ENCODE measurements at places on chromosomes 5 and 9.

DNA sequence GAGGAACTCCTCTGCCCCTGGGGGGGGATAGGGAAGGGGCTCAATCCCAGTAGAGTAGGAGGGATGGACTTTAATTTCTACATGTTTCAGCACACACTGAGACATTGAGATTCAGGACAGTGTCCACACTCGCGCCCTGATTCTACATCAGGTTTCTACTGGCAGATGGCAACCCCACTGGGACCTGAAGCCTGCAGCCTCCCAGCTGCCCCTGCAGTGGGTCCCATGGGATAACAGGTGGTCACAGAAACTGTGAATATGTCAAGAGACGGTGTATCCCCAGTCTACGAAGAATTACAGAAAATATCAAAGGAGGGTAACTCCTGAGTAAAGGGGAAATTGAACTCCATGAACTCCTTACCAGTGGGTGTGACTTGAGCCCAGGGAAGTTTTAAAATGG lies 2.4 kb upstream of the TERT start:
- peak; percentile 70 for DNase-seq

GRCh38 chr5:1950708-1951103 lies 68.0 kb upstream of the IRX4 start:
- no peak for DNase-seq

- DNase-seq = no peak
Measured at GRCh38 chr5:128681096-128681495, 143.1 kb upstream of the FBN2 start.

DNA sequence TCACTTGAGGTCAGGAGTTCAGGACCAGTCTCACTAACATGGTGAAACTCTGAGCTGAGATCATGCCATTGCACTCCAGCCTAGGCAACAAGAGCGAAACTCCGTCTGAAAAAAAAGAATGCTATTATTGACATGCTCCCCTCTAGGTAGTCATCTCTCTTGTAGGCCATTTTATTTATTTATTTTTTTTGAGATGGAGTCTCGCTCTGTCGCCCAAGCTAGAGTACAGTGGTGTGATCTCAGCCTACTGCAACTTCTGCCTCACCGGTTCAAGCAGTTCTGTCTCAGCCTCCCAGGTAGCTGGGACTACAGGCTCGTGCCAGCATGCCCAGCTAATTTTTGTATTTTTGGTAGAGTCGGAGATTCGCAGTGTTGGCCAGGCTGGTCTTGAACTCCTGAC lies 20.6 kb upstream of the NIM1K start:
- DNase-seq = no peak

DNA sequence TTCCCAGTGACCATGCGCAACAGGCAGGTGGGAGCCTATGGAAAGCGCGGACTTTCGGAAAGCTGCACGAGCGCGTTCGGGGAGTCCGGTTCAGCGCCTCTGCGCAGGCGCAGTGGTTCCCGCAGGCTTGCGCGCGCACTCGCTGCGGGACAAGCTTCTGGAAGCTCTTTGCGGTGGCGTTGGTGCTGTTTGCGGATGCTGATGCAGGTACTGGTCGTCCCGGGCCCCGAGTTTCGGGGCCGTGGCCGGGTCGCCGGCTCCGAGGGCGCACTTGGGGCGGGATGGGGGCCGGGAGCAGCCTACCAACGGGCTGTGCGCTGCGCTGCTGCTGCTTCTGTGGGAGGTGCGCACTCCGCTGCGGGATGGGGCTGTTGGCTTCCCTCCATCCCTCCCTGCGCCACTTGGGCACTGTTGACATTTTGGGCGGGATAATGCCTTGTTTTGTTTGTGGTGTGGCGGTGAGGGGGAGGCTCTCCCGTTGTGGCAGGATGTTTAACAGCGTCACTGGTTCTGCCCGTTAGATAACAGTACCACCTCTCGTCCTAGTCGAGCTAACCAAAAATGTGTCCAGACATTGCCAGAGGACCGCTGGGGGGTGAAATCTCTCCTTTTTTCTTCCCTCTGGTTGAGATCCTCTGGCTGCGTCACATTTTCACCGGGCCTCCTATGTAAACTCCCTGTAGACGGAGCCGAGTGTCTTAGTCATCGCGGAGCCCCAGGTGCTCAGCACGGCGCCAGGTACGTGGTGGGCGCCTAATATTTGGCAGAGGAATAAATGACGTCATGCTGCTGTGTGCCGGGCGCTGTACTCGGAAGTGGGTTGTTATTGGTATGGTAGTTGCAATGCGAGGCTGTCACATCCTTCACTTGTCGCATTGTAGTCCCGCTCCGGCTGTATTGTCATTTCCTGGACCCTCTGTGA lies at the start of gene ZNF483:
ZNF483 (plus strand) TSS at position 124 of the 922 bp plus-strand sequence. CDS start 2,217 bp downstream, outside the sequence.
- DNase-seq = peak; percentile 91

GRCh38 chr9:90423661-90424193 lies 218.9 kb downstream of the DIRAS2 start:
- no peak for DNase-seq

- DNase-seq = no peak
Measured at GRCh38 chr5:65927503-65928321, 1.3 kb downstream of the ERBIN start.

DNA sequence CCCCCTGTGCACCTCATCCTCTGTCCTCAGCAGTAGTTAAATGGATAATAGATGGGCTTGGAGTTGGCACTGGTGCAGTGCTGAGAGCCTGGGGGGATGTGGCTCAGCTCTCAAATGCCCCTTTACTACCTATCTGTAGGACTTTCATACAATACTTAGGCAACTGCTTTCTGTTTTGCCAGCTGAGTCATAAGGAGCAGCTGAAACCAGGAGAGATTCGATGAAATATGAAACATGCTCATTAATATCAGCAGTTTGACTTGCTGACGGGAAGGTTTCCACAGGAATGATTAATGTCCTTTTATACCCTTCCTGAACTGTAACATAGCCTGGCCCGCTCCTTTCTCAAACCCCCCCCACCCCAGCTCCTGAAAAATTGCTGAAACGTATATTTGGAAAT lies 142.6 kb downstream of the SAXO1 start:
- DNase-seq = no peak

- DNase-seq = no peak
Measured at GRCh38 chr5:97026721-97027120, 90.8 kb downstream of the LNPEP start.

GRCh38 chr5:172872997-172873491 lies 39.0 kb downstream of the ERGIC1 start:
- DNase-seq = no peak

DNA sequence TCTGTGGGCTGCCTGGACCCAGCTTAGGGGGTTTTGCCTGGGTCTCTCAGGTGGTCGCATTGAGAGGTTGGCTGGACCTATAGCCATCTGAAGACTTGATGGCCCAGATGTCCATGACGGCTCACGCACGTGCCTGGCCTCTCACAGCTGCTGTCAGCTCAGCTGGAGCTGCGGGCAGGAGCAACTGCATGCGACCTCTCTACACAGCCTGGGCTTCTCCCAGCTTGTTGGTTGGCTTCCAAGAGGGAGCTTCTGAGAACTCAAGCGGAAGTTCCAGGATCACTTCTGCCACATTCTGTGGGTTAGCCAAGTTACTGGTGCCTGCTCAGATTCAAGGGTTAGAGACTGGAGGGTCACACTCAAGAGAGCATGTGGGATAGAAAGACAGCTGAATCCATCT lies 99.2 kb downstream of the DAPK1 start:
- DNase-seq = no peak

- DNase-seq = no peak
Measured at GRCh38 chr5:111673891-111674626, 82.9 kb downstream of the NREP start.

DNA sequence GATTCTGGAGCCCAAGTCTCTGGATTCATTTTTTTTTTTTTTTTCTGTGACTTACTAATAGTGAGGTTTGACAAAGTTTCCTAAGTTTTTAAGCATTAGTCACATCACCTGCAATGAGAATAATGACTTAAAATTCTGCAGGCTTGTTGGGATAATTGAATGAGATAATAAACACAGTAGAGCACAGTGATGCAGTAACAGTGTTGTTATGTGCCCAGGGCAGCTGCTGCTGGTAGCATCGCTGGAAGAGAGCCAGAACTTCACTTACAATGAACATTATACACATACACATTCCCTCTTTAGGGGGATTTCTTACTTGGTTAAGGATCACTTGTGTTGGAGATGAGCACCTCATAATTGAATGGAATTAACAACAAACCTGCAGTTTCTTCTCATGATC lies 78.9 kb downstream of the ALDH7A1 start:
- DNase-seq = peak; percentile 41

DNA sequence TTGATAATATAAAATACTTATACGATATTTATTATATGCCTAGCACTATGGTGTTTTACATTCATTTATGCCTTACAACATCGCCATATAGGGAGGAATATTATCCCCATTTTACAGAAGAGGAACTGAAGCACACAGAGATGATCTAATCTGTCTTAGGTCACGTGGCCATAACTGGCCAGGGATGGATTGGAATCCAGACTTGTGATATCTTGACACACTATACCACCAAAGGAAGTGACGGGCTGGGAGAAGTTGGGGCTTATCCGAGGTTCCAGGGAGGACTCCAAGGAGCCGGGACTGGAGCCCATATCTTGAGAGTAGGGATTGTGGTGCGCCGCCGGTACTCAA lies 129.8 kb downstream of the TMEM174 start:
- no peak for DNase-seq

DNA sequence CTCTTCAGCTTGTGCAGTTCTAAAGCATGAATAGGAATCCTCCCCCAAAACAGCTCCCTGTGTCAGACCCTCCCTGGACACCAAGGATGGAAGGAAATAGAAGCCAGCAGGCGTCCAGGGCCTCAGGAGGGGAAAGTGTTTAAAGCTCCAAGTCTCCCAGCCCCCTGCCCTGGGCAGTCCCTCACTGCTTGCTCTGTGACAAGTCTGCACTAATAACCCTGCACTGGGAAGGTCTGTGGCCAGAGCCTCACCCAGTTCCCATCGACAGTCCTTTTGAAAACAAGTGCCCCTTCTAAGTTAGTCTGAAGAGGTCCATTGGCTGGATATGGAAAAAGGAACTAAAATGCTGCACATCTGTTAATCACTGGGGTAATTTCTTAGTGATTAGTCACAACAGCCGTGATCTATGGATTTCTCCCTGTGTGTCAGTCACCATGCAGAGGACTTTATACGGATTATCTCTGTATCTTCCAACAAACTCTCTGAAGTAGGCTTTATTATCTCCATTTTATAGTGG lies 195.3 kb downstream of the FBXL7 start:
- no peak for DNase-seq

DNA sequence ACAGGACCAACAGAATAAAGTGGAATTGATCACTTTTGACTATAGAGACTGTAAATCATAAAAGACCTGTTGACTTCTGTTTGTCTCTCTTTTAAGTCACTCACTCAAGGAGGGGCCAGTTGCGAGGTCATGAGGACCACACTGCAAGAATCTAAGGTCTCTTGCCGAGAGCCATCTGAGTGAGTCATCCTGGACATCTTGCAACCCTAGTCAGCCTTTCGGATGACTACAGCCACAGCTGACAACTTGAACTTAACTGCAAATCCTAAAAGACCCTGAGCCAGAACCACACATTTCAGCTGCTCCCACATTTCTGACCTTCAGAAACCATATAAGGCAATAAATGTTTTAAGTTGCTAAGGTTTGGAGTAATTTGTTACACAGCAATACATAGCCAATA lies 129.7 kb upstream of the RAD23B start:
- DNase-seq = no peak

DNA sequence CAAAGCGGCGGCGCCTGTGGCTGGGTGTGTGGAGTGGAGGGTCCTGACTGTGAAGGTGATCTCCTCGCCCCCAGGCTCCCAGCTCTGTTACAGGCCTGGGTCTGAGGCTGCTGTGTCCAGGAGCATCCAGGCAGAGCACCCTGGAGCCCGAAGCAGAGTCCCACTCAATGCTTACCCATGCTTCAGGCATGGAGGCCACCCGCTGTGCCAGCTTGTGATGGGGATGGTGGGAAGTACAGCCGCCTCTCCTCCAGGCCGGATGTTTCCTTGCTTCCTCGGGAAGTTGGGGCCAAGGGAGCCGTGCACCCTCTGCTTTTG lies 255.9 kb upstream of the IRX1 start:
- DNase-seq = no peak

DNA sequence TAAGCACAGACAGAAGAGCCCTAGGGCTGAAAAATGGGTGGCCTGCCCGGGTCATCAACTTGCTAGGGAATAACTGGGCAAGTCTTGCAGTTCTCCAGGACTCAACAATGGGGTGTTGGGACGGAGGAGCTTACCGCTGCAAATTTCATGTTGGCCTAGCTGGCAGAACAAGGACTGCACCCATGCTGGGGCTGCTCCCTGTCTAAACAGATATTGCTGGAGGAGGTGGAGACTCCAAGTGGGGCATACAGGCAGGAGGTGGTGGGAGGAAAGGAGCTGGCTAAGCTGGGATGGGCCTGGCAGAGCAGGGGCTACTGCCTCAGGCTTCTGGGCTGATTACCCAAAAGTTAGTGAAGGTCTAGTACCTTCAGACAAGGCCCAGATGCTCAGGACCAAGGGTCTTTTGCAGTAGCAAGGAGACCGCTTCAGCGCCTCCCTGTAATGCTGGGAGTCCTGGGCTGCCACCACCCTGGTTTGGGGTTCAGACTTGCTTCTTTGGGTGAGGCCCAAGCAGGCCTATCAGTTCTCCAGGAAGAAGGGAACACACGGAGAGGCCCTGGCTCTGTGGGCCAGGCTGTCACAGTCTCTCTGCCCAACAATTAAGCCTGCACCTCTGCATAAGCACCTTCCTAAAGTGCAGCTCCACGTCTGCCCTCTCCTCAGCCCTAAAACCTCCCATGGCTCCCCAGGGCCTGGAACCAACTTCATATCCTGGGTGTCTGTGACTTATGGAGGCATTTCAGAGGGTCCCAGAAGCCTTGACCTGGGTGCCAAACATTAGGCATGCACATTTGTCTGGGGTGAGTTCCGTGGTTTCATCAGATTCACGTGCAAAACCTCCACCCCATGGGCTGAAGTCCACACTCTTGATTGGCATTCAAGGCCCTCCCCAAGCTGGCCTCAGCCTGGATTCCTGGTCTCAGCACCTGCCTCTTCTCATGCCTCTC lies 24.2 kb upstream of the KIF12 start:
- no peak for DNase-seq

GRCh38 chr5:149040421-149040820 lies 22.4 kb downstream of the SH3TC2 start:
- no peak for DNase-seq

DNA sequence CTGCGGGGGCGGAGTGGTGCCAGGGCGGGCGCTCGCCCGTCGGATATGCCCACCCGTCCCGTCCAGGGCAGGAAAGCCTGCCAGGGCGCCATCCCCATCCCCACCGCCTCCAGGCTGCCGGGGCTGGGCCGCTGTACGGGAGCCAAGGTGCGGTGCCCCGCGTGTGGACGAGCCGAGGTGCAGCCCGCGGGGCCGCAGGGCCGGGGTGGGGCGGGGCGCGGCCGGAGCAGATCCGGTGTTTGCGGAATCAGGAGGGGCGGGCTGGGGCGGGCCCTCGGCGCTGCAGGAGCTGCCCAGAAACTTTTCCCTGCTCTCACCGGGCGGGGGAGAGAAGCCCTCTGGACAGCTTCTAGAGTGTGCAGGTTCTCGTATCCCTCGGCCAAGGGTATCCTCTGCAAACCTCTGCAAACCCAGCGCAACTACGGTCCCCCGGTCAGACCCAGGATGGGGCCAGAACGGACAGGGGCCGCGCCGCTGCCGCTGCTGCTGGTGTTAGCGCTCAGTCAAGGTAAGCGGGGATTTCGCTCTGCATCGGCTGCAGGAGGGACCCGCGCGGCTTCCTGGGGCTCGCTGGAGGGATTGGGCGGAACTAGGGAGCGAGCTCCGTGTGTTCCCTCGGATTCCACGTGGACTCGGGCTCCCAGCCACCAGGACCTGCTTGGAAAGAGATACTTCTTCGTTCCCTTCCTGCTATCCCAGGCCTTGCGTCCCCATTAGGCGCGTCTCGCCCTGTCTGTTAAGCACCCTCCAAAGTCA lies at the start of gene ITGA2:
ITGA2 (plus strand) TSS at position 328 of the 756 bp plus-strand sequence; CDS start at position 445, 117 bp downstream.
- DNase-seq = peak; percentile 68

- no peak for DNase-seq
Measured at GRCh38 chr5:62596096-62596495, 17.5 kb downstream of the LRRC70 start.
